Stimulated activated CD8-positive, alpha-beta memory T cell treated with anti-CD3 and anti-CD28 coated beads, Interleukin-7, amount 100 ng/mL, for 1 hour (primary cell): ENCODE measurements at places on chromosomes 12 and 14.
A peak's percentile ranks its signal among the peaks of the same experiment; 100 is the strongest.

DNA sequence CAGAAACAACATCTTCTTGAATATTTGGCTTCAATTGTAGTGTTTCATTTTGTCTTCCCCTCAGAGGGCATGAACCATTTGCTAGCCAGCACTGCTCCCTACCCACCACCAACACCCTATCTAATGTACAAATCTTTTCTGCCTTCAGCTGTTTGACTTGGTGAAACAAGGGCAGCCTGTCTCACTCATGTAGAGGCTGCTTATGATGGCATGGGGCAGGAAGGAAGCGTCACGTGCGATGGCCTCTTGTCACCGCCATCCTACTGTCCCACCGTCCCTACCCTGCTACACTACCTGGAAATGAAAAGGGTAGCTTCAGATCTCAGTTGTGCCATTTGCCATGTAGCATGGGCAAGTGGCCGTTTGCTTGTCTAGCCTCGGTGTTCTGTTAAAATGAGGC lies 29.9 kb upstream of the LRTM2 start:
- no peak for DNase-seq

GRCh38 chr12:25151476-25151875 lies 43.5 kb downstream of the DNAI7 start:
- DNase-seq: no peak

DNA sequence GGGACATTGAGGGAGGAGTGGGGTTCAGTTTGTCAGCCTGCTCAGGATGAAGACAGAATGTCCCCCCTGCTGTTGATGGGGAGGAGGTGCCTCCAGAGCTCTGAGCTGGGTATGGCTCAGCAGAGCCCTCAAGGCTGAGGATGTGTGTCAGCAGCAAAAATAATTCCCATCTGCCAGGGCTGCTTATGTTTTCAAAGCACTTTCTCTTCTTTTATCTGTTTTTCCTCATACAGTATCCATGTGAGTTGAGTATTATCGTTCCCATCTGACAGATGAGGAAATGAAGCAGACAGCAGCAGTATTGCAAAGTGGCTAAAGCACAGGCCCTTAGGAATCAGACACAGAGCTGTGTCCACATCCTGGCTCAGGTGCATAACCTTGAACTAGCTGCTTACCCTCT lies 94.1 kb downstream of the SLC8A3 start:
- no peak for DNase-seq

DNA sequence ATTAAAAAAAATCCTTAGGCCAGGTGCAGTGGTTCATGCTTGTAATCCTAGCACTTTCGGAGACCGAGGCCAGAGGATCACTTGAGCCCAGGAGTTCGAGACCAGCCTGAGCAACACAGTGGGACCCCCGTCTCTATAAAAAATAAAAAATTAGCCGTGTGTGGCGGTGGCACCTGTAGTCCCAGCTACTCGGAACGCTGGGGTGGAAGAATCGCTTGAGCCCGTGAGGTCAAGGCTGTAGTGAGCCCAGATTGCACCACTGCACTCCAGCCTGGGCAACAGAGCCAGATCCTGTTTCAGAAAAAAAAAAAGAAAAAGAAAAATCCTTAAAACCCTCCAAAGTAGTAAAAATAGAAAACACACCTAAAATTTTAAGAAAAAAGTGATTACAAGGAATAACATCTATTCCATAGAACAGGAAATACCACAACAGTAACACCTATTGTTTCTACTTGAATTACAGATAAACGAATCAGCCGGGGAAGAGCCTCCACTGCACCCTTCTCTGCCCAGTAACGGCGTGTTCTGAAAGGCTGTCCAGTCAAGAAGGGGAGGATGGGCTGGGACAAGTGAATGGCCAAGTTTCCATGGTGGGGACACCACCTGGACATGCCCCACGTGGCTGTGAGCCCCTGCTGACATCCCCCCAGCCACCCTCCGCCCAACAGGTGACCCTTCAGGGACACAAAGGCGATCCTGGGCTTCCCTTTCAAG lies 17.8 kb downstream of the POLE start:
- DNase-seq: no peak

DNA sequence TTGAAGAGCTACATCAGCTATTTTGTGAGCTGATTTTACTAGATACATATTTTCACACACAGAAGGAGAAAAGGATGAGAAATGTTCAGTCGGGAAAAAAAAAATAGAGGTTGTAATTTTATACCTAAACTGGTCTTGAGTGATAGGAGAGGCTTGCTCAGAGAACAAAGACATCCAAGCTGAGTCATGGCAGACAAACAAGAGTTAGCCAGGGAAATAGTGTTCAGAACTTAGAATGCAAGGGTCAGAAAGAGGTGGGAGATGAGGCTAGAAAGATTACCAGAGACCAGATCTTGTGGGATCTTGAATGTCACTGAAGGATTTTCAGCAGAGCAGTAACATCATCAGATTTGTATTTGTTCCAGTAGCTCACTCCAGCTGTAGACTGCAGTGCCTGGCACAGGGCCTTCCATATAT lies 121.9 kb upstream of the ATF1 start:
- no peak for DNase-seq

DNA sequence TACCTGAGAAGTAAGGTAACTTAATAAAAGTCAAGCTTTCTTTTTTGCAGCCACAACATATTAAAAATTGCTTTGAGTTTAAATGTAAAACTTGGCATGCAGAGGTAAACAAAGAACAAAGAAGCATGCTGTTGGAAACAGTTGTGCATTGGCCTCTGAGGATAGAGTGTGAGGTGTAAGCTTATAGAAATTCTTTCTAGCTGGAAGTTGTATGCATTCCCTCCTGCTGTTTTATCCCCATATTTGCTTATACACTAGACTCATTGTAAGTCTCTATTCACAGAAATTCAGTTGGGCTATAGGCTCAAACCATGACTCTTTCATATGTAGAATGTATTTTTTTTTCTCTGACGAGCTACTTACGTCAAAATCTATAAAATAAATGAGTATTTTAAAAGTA lies 316.3 kb downstream of the SLC6A15 start:
- no peak for DNase-seq

DNA sequence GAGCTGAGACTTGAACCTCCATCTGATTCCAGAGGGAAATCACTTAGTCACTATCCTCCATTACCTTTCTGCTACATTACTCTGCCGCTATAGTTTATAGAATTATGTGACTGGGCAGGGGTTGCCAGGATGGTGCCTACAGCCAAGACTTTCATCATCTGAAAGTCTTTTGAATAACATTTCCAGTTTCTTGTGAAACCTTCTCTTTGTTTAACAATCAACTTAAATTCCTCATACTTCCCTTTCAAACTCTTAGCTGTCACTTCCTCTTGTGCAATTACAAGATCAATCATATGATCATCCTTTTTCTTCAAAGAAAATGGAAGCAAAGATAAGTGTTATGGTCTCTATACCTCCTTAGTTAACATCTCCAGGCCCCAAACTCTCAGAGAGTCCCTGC lies 25.4 kb upstream of the PELI2 start:
- no peak for DNase-seq

DNA sequence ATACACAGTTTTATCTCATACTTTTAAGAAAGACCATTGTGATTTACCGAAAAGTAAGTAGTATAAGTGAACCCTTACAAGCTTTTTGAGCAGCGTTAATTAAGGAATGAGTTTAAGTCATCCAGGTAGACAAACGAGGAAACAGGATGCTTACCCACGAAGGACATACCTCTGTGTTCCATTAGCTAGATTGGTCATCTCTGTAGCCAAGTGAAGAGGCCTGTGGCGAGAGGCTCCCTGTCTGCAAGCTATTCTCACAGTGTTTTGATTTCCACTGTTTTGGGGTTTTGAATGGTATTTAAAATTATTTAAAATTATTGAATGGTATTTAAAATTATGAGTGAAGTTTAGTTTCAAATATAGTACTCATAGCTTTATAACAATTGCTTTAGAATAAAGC lies 342.1 kb upstream of the RGS6 start:
- no peak for DNase-seq

GRCh38 chr14:92567173-92567725 lies 53.7 kb downstream of the RIN3 start:
- no peak for DNase-seq

DNA sequence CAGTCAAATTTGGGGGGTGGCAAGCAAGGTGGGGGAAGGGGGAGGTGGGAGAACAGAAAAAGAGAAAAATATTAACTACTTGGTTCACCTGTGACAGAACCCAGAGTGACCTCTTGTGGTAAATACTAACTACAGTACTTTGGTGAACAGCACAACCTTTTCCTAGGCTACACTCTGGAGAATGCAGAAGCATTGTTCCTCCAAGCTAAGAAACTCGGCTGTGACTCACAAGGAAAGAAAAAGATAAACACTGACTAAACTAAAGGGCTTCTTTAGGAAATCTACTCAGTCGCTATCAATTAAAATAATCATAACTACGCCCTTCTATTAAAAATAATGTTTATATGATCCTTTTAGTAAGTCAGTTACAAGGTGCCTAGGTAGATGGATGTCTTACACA lies 5.4 kb downstream of the KCNH5 start:
- no peak for DNase-seq

DNA sequence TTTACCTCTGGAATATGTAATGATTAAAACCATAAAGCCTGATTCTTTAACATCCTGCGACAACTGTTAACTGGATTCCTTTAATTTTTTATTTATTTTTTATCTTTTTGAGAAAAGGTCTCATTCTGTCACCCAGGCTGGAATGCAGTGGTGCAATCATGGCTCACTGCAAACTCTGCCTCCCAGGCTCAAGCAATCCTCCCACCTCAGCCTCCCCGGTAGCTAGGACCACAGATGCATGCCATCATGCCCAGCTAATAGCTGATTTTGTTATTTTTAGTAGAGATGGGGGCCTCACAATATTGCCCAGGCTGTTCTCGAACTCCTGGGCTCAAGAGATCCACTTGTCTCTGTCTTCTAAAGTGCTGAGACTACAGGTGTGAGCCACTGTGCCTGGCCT lies 3.7 kb downstream of the MYBPC1 start:
- no peak for DNase-seq

GRCh38 chr12:45655186-45655585 lies 74.3 kb upstream of the ARID2 start:
- peak; percentile 23 for DNase-seq

GRCh38 chr12:10153271-10154144 lies 18.4 kb downstream of the OLR1 start:
- DNase-seq: peak; percentile 5

GRCh38 chr12:74334780-74335179 lies 202.9 kb upstream of the ATXN7L3B start:
- DNase-seq: no peak

- no peak for DNase-seq
These were observed 291.9 kb downstream of the SOX5 start for GRCh38 chr12:23657598-23657997.

- no peak for DNase-seq
These were observed 31.5 kb downstream of the TMEM132D start for GRCh38 chr12:129871991-129872972.

- DNase-seq: no peak
These were observed 13.3 kb upstream of the BTG1 start for GRCh38 chr12:92158796-92159439.

DNA sequence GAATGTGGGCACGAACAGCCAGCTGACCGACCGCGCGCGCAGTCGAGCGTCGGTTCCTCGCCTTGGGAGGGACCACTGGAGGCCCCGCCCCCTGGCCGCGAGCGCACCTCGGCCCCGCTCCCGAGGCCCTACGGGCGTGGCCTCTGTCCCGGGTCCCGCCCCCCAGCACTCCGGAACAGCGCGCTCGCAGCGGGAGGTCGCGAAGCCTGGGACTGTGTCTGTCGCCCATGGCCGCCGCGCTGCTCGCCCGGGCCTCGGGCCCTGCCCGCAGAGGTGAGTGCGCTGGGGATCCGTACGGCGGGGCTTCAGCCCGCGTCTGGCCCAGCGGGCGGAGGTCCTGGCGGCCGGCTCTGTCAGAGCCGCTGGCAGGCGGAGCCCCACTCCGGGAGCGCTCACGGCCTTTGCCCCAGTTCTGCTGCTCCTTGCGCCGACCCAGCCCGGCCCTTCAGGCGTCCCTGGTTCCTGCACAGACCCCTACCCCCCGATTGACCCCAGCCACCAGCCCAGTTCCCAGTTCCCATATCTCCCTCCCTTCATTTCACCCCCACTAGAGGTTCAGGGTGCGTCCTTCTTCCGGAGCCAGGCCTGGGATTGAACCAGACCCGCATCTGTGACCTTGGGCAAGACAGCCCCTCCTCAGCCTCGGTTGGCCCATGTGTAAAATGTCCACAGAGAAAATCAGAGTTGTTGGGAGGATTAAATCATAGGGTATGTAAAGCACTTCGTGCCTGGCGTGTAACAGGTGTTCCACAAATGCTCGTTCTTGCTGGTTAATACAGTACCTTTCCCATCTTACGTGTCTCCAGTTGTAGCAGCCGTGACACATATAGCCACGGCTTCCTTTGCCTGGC lies at the start of gene ACADS:
Gene ACADS, plus strand, starts transcription at position 168 of the 851 bp plus-strand sequence. Its CDS starts 60 bp downstream, at position 228.
- DNase-seq: peak; percentile 77

DNA sequence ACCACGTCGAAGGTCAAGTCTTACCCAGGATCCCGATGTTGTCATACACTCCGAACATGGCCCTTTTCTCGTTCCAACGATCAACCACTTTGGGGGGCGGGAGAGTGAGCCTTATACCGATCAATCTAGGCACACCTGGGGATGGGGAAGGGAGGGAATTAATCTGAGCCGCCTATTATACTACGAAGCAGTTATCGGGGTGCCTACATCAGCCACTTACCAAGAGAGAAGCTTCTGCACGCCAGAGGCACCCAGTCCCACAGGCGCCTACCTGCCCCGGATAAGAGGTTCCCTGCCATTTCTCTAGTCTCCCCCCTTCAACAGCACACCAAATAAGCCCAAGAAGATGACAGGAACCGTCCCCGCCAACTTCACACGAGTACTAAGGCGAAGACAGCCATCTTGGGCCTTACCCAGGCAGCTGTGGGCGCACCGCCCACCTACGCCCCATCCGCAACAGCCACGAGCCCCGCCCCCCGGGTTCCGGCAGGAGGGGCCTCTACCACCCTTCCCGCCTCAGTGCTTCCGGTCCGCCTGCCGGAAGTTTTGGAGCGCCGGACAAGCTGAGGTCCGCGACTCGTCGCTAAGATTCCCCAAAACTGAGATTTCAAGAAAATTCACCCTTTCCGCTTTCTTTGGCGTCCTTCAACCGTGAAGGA lies at the start of gene MRPL51:
Gene MRPL51, minus strand, starts transcription at position 425 of the 659 bp plus-strand sequence. Its CDS starts 126 bp downstream, at position 299.
- peak; percentile 97 for DNase-seq

- DNase-seq: no peak
These were observed 40.7 kb downstream of the TPCN1 start for GRCh38 chr12:113261847-113262470.

- no peak for DNase-seq
These were observed 594.1 kb downstream of the NRXN3 start for GRCh38 chr14:78764240-78764639.

DNA sequence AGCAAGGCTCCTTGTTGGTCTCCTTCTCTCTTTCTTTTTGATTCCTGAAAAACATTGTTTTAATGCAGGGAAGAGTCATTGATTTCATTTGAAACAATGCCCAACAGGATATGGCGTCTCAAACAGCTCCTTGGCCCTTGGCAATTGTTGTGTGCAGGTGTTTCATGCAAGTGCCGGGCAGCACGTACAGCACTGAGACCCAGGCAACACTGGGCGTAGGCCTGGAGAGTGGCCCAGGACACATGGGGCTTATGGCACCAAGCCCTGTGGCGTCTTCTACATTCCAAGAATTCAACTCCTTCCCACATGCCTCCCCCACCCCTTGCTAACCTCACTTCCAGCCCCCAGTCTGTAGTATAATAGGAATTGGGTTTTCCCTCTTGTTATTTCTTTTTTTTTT lies 230.4 kb downstream of the SPTSSA start:
- no peak for DNase-seq
